Daoy (cell line): ENCODE measurements at places on chromosomes 7 and 10. TPM values are rescaled to one million over a fixed set of nuclear protein-coding genes. Genes with fewer than 3 reads are reported as not detected.

The DOCK4 gene
- 10.7 and 17.2 TPM in 2 replicates for total RNA-seq

The UCMA gene
- total RNA-seq: not detected in 2 replicates

The AUTS2 gene
- total RNA-seq: 5.5 and 13.9 TPM in 2 replicates

The CYREN gene
- total RNA-seq: 54.7 and 58.7 TPM in 2 replicates

The COPS6 gene
- 87.6 and 127 TPM in 2 replicates for total RNA-seq

The NANOS1 gene
- 3.7 and 4.7 TPM in 2 replicates for total RNA-seq

DNA sequence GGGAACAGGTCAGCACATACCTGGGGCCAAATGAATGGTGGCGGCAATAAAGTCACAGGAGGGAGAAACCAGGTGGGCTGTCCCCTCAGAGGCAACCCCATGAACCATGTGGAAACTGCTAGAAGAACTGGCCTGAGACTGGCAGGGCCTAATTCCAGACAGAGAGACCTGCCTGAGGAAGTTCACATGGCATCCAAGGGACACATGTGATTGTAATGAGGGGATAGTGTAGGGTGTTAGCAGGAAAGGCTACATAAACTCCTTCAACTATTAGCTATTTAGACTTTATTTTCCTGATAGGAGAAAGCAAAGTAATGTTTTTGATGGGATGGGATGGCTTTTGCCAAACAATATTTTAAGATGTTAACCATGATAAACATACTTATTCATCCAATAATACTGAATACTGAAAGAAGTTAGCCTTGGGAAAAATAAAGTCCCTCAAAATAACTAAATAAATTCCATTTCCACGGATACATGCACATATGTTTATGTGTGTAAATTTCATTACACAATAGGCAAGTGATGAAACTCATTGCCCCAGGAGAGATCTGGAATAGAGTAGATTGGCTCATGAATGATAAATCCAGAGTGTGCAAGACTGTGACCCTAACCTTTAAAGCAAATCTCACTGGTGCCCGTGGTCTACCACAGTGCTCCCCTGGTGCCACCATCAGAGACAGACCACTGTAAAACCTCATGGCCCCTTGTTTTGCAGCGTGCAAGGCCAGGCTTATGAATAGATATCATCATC lies 137.0 kb downstream of the NRF1 start:
- DNase-seq: no peak

DNA sequence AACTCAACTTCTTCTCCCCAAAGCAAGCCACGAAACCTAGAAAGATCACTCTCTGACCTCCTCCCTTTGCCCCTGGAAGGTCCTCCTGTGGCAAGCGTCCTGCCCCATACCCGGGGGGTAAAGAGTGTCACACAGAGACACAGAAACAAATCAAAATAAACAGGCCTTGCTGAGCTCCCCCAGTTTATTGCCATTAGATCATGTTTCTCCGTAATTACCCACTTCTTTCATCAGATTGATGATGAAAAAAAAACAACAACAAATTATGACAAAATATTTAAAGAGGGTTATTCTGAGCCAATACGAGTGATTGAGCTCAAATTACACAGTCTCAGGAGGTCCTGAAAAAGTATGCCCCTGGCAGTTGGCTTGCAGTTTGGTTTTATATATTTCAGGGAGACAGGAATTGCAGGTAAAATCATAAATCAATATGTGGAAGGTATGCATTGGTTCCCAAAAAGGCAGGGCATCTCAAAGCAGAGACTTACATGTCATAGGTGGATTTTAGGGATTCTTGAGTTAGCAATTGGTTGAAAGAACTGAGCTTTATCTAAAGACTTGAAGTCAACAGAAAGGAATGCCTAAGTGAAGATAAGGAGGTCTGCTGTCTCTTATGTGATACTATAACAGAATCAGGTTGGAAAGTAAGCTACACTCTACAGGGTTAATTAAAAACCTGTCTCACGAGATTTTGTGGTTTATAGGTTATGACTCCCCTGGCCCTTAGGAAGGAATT lies 86.2 kb downstream of the APBB1IP start:
- DNase-seq: no peak

- no peak for DNase-seq
These were observed 6.2 kb downstream of the CCDC6 start for GRCh38 chr10:59900048-59900727.

DNA sequence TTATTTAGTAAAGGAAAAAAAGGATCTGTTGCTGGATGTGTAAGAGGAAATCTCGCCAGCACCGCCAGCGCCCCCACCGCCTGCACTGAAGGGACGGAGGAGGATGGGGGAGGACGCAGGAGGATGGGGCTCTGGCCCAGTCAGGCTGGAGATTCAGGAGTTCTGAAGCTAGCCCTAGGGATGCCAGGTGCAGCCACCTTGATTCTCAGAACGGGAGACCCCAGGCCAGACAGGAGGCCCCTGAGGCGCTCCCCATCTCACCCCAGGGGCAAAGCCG lies 1.3 kb downstream of the CAMK2B start:
- no peak for DNase-seq

GRCh38 chr7:80288175-80289122 lies 153.8 kb downstream of the GNAI1 start:
- peak; percentile 86 for DNase-seq

GRCh38 chr10:51651063-51651462 lies 48.3 kb downstream of the CSTF2T start:
- no peak for DNase-seq

DNA sequence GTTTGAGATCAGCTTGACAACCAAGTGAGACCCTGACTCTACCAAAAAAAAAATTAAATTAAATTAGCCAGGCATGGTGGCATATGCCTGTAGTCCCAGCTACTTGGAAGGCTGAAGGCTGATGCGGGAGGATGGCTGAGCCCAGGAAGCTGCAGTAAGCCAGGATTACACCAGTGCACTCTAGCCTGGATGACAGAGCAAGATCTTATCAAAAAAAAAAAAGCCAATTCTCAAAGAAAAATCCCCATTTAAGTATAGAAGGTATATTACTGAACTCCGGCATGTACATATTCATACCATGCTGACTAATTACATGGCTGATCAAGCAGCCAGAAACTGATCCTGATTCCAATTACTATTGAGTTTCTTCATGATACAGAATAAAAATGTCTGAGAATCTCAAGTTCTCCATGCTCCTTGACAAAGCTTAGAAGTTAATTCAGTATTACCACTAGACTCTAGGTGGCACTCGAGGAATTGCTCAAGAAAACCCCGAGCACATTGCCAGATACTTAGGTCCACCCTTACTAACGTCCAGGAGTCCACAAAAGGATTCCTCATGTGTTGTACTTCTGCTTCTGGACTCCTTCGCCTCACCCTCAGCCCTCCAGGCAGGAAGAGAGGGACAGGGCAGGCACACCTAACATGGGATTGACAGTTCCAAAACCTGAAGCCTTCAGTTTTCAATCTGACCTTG lies 148.9 kb downstream of the PARD3 start:
- peak; percentile 76 for DNase-seq
